CD8-positive, alpha-beta T cell (primary cell): ENCODE measurements at places on chromosomes 1 and 21.

- no peak for DNase-seq
These were observed 3.0 kb downstream of the PAXBP1 start for GRCh38 chr21:32768530-32768929.

- DNase-seq: no peak
These were observed 99.8 kb downstream of the INTS7 start for GRCh38 chr1:211935448-211935970.

DNA sequence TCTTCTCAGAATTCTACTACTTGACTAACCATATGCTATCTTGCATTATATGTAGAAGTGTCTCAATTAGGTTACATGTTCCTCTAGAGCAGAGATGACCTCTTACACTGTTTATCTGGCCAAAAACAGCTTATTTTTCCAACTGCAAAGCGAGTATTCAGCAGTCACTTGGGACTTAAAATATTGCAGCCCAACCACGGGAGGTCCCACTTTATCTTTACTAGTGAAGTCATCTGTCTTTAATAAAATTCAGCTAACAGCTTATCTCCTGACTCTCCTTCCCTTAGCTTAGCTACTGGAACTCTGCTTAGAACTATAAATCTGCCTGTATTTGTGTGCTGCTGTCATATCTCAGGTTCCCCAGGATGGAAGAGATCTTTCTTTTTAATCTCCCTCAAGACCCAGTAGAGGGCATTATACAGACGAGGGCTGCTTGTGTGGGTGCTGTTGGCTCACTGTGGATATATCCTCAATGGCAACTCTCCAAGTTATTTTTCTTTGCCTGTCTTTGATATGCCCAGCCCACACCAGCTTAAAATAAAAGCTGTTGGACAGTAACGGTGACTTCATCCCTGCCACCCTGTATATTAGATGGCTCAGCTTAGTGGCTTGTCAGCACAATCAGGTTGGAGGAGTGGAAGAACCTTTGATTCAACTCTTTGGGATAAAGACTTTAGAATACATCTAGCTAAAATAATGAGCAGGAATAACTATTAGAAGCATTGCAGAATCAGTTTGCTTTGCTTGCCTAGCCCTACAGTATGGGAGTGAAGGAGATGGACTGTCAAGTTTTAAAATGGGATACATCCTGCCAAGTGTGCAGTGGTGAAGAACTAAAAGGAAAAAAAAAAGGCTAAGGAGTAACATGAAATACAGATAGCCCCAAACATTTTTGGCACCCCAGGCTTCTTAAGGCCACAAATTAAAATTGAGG is 9.6 kb downstream of the ENSA start:
- no peak for DNase-seq

DNA sequence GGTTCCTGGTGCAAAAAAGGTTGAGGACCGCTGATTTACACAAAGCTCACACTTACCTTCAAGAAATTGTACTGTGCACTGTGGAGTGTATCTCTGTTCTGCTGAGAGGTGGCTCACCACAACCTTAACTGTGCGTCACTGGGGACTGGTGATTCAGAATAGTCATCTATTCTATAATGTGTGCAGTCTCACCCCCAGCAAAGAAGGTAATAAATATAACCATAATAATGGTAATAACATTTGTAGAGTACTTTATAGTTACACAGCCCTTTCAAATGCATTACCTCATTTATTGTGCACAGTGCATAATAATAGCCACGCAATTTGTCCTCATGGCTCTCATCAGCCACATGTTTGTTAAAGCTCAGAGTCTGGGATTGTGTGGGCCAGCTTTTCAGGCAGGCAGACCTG is 59.4 kb upstream of the DUSP10 start:
- no peak for DNase-seq

DNA sequence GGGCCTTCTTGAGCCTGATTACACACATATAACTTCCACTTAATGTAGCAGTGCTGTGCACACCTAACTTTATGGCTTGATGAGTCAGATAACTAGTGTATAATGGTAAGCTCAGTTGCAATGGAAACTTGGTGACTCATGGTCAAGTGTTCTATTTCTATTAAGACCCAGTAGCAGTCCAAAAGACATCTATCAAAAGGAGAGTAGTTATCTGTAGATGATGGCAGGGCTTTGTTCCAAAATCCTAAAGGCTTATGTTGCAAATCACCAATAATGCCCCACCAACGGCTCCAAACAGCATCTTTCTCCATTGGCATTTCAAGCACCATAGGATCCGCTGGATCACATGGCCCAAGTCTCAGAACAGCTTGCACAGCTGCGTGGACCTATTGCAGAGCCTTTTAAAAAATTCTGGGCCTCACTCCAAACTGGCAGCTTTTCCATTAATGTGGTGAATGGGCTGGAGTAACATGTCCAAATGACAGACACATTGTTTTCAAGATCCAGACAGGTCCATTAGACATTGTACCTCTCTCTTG is 566.8 kb upstream of the USP24 start:
- no peak for DNase-seq

GRCh38 chr1:48552420-48552819 is 80.4 kb upstream of the SPATA6 start:
- no peak for DNase-seq

GRCh38 chr1:10692401-10693021 is 103.9 kb downstream of the CASZ1 start:
- peak; percentile 79 for DNase-seq

DNA sequence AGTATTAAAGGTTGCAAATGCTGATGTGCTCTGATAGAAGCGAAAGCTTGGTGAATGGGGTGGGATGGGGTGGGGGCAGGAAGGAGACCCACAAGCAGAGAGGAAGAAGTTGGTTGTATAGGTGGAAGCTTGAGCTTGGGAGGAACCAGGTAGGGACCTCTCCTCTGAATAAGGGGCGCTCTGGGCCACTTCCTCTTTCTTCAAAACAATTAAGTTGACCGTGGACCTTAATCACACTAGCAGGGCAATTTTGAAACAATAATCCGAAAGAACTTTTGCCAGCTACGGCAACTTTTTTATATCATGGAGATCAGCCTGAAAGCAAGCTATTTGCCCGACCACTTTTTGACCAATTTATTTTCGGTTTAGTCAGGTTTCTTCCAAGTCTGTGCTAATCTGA is 1.9 kb upstream of the DYRK1A start:
- DNase-seq: no peak

DNA sequence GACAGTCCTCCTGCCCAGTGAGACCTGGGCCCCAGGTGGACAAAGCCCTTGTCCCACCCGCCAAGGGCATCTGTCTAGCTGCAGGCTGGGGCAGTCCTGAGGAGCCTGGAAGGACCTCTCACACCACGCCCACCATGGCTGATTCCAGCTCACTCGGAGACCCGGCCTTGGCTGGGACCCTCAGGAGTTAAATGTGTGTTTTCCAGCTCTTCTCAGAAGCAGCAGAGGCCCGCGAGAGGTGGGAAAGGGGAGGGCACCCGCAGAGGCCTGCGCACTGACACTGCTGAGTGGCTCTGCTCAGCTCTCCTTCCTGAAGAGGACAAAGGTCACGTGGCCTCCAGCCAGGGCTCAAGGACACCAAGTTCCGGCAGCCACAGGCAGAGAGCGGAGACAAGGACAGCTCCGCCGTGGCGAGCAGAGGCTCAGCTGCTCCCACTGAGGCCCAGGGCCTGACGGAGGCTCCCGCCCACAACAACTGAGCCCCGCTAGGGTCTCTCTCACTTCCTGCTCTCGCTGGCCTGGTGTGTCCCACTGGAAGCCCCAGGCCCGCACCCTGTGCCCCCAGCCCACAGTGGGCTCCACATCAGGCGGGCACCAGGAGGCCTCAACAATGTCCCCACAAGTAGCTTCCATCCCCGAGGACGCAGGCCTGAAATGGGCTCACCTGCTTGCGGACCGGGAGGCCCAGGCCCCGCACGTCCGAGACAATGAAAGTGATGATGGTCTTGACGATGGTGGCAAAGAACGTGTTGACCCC is 16.9 kb downstream of the SLC19A1 start:
- DNase-seq: no peak

DNA sequence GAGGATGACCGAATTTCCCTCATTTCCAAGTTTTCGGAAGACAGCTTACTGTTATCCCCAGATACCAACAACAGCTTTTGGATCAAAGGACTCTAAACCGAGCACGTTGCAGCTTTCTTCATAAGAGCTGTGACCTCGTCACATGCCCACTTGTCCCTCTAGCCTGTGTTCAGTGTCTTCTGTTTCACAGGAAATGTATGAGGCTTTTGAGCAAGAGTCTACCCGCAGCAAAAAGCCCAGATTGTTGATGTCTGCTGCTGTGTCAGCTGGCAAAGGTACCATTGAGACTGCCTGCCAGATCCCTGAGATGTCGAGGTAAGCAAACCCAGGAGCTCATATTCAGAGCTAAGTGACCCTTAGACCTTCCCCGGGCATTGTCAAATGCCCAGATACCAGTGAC is 24.1 kb downstream of the CHI3L2 start:
- DNase-seq: no peak

GRCh38 chr1:157193702-157194391 is 55.7 kb upstream of the ETV3 start:
- DNase-seq: peak; percentile 51

DNA sequence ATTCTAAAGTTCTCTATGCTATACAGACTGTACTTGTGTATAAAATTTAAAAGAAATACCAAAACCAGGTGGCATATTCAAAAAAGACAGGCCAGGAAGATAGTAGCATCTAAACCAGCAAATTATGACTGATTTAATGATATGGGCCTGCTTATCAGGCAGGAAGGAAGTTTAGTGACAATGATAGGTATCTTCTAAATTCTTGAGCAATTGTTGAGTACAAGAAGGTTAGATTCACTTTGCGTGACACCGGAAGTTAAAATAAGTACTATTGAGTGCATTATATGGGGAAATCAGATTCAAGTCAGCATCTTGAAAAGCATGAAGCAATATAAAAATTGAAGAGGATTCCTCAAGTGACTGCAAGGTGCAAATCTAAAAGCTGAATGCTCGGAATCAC is 186.8 kb upstream of the RGS18 start:
- no peak for DNase-seq

GRCh38 chr1:224726441-224727182 is 110.5 kb downstream of the CNIH3 start:
- no peak for DNase-seq

DNA sequence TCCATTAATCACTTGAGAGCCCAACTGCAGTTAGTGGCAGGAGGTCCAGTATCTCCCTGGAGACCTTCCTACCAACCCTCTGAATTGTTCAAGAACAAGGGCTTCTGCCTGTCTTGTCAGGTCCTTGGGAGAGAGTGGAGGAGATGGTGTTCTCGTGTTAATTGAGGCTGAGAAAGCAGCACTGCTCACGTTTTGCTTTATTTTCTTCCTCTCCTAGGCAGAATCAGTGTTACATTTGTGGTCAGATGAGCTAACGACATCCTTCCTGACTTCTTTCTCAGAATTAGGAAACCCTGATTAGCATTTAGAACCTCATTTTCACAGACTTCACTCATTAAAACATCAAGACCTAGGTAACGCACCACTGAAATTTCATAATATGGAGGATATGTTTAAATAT is 26.4 kb upstream of the LRIG2 start:
- no peak for DNase-seq

GRCh38 chr21:41926807-41927171 is 27.0 kb downstream of the C2CD2 start:
- no peak for DNase-seq

GRCh38 chr1:119112791-119113190 is 27.7 kb downstream of the WARS2 start:
- DNase-seq: no peak

DNA sequence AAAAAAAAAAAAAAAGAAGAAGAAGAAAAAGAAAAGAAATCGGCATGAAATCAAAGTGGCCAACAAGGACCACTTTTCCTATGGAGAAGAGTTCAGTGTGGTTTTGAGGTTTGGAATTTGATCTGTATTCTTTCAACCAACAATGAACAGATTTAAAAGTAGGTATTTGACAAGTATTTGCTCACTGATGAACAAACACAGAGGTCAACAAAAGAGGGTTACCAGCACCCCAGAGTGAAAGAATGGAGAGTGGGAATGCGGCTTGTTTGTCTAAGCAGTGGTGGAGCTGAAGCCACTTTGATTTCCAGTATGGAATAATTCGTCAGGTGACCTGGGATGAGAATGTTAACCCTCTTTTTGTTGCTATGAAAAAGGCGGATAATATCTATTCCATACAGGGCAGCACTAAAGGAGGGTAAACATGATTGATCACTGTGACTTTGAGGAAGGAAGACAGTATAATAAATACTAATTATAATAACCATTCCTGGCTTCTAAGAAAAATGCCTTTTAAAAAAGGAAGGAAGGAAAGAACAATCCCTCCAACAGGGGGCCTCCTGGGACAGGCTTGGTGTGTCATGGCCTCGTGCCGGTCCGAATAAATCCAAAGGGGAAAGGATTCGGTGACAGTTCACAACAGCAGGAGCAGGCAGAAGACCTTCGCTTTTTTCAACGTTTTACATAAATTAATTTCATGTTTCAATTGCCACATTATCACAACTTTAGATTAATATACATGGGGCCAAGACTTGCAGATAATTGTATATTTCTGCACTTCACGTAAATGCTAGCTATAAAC is 37.2 kb upstream of the SIM2 start:
- no peak for DNase-seq

GRCh38 chr21:45463871-45464270 is 58.9 kb downstream of the COL18A1 start:
- DNase-seq: no peak

DNA sequence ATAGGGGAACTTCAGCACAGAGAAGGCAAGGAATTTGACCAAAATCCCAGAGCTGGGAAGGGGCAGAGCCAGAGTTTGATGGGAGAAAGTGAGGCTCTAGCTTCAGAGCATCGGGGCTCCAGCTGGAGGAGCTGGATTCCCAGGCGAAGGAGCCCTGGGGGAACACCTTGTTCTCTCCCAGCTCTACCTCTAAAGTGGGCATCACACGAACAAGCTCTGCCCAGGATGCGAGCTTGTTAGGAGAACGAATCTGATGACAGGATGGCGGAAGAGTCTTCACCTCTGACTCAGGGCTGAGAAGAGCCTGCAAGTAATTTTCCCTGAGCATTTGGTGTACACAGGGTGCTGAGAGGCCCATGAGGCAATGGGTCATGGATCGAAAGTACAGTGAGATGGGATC is 22.0 kb downstream of the TNNT2 start:
- no peak for DNase-seq

- DNase-seq: no peak
These were observed 522.9 kb downstream of the LRRIQ3 start for GRCh38 chr1:73674945-73675561.

- DNase-seq: no peak
These were observed 27.8 kb downstream of the DDAH1 start for GRCh38 chr1:85437139-85437538.

DNA sequence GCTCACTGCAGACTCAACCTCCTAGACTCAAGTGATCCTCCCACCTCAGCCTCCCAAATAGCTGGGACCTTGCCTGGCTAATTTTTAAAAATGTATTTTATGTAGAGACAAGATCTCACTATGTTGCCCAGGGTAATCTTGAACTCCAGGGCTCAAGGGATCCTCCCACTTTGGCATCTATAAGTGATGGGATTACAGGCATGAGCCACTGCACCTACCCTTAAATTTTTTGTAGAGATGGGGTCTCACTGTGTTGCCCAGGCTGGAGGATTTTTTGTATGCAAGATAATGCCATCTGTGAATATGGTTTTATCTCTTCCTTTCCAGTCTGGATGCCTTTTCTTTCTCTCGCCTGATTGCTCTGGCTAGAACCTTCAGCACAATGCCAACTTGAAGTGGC is 8.7 kb upstream of the DCAF8 start:
- DNase-seq: no peak

GRCh38 chr1:22048351-22049192 is 3.9 kb upstream of the CDC42 start:
- no peak for DNase-seq

GRCh38 chr1:223731133-223731770 is 18.9 kb downstream of the CAPN2 start:
- no peak for DNase-seq
